ENCODE measurements at places on chromosomes 5 and 9.

DNA sequence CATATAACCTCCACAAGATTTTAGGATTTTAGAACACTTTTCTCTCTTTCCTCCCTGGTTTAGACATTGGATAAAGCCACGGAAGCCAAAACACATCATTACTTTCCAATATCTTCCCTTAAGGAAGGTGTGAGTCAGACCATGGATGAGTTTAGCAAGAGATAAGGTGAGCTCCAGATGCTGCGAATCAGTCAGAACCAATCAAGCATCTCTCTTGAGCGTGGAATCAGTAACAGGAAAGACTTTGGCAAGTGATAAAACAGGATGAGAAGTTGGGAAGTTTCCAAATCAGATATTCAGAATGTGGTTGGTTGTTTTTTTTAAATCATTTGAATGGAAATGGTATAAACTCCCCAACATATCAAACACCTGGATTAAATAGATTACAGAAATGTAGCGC is 397.8 kb downstream of the EFNA5 start:
- no peak for DNase-seq

GRCh38 chr5:43891112-43891511 is 288.1 kb downstream of the NNT start:
- DNase-seq = no peak

DNA sequence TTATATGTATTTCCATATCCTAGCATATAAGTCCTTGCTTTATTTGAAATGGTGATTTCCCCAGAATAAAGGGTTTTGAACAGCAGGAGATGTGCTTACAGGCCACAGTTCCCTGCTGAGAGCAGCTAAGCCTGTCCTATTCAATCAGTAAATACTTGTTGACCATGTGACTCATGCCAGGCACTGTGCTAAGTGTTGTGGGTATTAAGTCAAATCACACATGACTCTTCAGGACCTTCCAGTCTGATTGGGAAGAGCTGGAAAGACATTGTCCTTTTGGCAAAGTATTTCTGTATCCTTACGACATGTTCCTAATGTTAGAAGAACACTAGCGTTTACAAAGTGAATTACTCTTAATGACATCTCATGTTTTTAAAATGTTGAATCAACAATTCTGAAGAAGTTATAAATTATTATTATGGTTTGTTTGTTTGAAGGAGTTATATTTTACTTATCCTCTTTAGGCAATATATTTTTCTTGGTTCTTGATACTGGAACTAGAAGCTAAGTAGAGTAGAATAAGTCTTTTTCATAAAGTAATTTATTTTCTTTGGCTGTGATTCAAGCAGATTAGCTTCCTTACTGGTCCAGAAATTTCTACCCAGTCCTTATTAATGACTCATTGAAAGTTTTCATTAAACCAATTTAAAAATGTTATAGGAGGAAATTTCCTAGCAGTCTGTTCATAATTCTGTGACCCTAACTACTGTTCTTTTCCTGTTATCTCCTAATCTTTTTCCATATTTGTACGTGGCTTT is 82.1 kb downstream of the GAPVD1 start:
- DNase-seq = no peak

DNA sequence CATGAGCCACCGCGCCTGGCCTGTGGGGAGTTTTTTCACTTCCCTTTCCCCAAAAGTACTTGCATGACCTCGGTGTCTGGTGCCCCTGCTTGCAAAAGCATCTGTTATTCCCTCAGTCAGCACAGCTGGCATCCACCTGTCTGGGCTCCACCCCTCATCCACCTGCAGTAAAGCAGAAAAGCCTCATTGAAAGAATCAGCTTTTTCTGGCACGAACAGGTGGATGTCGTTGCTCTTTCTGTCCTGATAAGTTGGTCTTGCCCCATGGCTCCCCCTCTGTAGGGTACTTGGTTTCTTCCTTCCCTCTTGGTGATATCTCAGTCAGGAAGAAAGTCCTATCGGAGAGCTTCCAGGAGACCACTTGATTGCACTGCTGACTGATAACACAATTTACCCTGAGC is 37.4 kb downstream of the WWC1 start:
- DNase-seq = no peak

GRCh38 chr9:8261737-8262136 is 462.2 kb upstream of the DMAC1 start:
- DNase-seq = no peak

- DNase-seq = no peak
Observed at GRCh38 chr9:128771094-128771721, 519 bp downstream of the ZER1 start.

DNA sequence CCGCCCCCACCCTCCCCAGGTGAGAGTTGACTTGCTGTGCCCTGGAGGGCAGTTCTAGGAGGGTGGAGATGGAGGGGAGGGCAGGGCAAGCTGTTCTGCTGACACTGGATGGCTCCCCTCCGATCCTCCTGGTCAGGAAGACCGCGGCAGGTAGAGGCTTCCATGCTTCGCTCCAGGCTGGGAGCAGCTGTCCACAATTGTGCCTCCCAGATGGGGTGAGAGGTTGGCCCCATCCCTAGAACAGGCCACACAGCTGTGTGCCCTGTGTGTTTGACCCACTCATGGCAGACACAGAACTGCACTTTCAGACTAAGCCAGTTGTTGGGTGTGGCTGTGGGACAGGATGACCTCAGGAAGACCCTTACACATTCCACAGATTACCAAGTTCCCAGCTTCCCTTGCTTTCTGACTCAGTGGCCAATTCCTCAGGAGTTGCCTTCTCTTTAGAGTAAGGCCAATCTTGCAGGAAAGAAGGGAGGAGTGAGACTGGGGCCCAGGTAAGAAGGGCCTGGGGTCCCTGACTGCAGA is 72.1 kb upstream of the HSPA9 start:
- no peak for DNase-seq

Measured in caudate nucleus (tissue), 63 donors.